ENCODE measurements at places on chromosomes 4 and X.

DNA sequence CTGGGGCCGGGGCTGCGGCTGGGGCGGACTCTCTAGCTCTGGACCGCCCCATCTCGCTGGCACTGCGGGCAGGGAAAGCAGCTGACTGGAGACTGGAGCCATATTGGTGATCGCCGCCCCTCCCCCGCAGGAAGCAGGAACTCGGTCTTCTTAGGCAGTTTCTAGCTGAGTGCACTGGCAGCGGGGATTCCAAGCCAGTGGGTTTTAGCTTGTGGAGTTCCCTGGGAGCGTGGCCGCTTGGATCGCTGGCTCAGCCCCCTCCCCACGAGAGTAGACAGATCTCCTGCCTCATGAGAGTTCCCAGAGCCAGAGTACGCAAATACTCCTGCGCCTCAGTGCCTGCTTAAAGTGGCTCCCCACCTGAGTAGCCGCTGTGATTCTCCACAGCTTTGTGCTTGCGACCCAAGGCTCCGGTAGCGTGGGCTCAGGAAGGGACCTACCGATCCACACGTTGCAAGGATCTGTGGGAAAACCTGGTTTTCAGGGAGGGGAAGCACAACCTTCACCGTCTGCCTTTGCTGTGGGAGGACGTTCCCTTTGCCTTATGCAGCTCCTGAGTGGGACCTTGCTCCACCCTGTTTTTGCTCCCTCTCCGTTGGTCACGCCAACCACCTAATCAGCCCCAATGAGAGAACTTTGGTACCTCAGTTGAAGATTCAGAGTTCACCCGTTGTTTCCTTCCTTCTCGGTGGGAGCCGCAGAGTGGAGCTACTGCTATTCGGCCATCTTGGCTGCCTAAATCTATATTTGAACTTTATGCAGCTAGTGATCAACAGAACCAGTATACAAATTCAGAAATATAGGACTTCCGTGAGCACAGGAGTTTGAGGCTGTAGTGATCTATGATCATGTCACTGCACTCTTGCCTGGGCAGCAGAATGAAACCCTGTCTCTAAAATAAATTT lies 803.9 kb upstream of the PCDH10 start:
- DNase-seq, result no peak

- DNase-seq, result no peak
These were observed 92.5 kb downstream of the FNIP2 start for GRCh38 chr4:158861281-158861680.

DNA sequence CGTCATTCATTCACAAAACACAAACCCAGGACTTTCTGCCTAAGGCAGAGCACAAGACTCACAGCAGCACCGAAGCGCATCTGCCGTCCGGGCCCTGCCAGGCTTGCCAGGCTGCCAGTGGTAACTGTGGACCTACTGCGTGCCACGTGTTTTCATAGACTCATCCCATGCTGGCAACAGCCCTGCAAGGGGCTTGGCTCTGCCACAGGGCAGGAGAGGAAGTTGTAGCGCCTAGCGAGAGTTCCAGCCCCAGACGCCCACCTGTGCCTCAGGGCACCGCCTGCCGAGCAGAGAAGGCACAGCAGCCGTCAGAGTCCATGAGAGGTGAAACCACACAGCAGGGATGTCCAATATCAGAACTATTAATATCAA lies 18.9 kb upstream of the MRFAP1 start:
- no peak for DNase-seq

DNA sequence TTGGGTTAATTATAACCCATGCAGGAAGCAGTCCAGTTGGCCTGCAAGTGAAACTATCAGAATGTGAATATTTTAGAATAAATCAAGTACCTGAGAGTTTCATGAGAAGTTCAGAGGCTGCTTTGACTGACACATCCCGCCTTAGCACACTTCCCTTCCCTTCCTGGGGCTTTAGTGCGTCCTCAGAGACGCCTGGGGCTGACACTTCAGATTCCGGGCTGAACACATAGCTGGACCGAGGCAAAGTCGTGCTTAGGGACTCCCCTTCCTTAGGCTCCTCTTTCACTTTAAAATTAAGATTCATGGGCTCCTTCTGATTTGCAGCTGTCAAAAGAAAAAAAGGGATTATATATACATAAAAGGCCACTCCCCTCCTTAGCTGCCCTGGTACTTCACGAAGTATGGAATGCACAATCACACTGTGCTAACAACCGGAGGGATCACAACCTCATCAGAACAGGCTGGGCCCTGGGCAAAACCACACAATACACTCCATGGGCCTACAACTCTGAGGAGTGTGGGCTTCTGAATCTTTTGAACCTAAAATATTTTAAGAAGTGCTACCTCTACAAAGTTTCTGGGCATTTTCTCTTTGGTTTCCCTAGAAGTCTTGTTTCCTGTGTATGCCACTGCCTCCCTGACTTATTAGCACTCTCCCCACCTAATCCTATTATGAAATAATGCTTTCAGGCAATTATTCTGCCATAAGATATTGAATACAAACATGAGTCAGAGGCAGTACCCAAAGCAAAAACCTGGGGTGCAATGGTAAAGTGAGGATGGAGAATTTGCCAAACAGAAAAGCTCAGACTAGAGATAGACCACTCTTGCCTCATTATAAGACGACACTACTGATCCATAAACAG lies 68.2 kb downstream of the ZNF827 start:
- no peak for DNase-seq

- no peak for DNase-seq
These were observed 258.2 kb downstream of the PPP1R2C start for GRCh38 chrX:42519666-42520231.

DNA sequence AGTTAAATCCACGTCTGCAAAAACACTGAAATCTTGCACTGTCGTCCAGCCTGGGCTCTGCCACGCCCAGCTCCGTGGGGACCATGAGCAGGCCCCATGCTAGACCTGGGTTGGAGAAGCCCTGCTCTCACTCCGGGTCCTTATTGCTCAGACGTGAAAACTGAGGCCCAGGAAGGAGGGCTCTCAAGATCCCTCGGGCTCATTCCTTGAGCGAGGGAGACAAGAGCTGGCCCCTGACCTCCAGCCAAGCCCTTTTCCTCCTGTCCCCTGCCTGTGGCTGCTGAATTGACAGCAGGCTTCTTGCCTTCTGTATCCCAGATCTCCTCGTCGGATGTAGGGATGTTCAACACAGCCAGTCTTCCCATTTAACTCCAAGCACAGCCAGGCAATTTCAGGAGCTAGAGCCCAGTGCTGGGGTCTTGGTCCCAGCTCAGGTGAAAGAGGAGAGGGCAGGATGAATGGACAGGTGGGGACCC lies 109.5 kb downstream of the CPZ start:
- DNase-seq, result no peak

- DNase-seq, result peak; percentile 27
These were observed 767 bp upstream of the SMIM20 start for GRCh38 chr4:25913056-25913850.

DNA sequence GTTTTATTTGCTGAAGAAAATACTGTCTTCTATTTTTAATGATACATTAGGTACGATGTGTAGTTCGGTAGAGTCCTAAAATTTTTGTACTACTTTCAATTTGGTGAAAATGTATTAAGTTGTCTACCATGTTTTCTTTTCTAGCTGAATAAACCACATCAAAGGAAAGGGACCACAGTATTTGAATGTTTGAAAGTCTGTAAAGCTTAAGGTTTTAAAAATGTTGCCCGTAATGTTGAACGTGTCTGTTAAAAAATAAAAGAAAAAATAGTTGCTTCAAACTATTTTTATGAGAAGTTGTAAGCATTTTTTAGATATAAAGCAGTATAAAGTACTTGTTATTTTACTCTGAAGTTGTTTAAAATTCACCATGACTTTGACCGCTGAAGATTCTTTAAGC lies 3.2 kb downstream of the CDKN2AIP start:
- peak; percentile 36 for DNase-seq

DNA sequence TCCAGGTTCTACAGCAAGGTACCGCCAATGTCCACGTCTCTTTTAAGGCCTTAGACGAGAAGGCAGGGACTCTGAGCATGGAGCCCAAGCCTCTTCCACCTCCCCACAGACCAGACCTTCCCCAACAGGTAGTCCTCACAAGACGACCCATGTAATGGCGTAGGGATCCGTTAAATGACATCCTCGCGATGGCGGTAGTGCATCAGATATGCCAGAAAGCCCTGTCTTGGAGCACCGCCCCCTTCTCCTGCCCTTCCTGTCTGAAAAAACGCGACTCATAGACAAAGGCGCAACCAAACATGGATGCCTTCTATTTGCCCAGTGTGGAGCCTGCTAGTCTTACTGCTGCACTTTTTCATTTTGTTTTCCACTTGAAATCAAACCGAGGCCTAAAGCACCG lies 185.4 kb downstream of the OR13H1 start:
- DNase-seq, result no peak

DNA sequence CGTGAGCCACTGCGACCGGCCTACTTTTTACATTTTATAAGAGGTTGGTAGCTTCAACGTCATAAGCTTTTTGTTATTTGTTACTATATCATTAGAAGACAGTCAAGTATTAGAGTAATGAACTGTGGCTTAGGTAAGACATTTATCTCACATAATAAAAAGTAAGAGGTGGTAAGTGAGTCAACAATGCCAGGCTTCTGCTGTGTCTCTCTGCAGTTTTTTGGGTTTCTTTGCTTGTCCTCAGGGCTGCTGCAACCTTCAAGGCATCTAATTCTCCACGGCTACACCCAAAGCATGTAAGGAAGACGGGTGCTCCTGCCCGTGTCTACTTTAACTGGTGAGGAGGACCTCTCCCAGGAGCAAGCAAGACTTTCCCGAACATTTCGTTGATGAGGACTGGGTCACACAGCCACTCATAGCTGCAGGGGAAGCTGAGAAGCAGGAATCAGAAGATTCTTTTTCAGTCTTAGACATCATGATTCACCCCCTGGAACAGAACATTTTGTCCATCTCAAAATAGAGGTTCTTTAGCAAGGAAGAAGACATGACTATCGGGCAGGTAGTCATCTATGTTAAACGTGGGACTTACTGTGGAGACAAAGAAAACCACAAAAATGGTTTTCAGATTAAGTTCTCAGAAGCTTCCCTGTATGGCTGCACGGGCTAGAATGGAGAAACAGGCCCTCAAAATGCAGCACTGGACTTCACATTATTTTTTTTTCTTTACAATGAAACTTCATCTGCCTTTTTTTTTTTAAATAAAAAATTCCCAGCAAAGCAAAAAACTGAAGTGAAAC lies 13.0 kb upstream of the RHOH start:
- DNase-seq, result no peak

- DNase-seq, result no peak
These were observed 147.8 kb upstream of the BCOR start for GRCh38 chrX:40245488-40246071.

GRCh38 chr4:179051206-179051605 lies 1609.0 kb upstream of the AGA start:
- no peak for DNase-seq
